Osteocyte (in vitro differentiated cells): ENCODE measurements at places on chromosomes 2 and 18. TPM values are rescaled to one million over a fixed set of nuclear protein-coding genes. Genes with fewer than 3 reads are reported as not detected.

MEP1B gene
- total RNA-seq: not detected in 2 replicates

HMSD gene
- total RNA-seq: not detected in 2 replicates

DNA sequence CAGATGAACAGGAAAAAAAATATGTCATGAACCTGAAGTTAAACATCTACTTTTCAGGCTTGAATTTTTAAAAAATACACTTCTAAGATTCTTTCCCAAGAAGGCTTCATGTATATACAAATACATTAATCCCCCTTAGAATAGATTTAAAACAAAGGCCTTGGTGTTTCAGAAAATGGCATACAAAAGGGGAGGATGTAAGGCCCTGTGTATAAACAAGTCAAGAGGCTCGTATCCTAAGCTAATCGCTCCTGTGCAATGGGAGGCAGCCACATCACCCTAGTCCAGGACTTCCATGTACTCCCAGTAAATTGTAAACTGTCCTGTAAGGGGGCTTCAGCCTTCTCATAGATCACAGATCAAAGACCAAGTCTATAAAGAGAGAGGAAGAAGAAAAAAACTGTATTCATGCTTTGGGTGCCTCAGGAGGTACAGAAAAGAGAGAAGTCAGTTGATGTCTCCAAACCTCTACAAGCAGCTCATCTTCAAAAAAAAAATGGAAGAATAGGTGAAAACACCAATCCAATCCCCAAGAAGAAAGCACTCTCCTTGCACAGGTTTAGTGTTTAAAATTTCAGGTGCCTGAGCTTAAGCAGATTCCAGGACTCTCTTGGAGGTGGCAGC, 53.9 kb downstream of the ANKRD44 start:
- no peak for DNase-seq

DNA sequence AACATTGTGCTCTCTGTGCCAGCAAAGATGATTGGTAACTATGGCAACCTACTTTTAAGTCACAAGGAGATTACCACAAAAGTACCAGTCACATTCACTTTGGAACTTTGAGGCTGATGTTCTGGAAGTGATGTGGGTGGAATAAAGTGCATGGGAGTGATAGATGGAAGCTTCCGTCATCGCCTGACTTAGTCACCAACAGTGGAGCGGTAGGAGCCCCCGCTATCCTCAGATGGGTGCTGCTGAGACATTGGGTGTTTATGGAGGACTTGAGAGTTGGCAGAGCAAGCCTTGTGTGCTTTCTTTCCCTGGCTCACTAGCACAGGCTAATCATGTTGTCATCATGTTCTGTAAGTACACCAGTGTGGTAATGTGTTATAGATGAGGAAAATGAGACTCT, 4.6 kb downstream of the PPP1R7 start:
- DNase-seq: no peak

EN1 gene
- total RNA-seq: not detected in 2 replicates

DNA sequence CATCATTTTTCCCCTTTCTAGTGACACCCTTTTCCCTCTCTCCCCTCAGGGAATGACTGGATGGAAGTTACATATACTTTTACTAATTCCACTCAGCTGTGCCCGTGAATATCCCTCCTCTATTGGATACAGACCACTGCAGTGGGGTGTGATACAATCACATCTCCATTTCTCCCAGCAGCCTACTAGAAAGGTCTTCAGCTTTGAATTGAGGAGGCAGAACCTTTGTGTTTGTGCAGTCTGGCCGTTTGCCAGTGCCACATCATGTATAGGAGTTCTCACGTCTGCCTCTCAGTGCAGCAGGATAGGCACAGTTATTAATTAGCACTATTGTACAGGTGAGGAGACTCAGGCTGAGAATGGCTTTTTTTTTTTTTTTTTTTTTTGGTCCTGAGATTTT, 16.4 kb downstream of the TNFRSF11A start:
- DNase-seq: no peak

IL1F10 gene
- not detected in 2 replicates for total RNA-seq

- DNase-seq: no peak
These were observed 158.3 kb upstream of the NDUFV2 start for GRCh38 chr18:8943900-8944870.

MAP3K2 gene
- total RNA-seq: 60.9 and 63.9 TPM in 2 replicates

DNA sequence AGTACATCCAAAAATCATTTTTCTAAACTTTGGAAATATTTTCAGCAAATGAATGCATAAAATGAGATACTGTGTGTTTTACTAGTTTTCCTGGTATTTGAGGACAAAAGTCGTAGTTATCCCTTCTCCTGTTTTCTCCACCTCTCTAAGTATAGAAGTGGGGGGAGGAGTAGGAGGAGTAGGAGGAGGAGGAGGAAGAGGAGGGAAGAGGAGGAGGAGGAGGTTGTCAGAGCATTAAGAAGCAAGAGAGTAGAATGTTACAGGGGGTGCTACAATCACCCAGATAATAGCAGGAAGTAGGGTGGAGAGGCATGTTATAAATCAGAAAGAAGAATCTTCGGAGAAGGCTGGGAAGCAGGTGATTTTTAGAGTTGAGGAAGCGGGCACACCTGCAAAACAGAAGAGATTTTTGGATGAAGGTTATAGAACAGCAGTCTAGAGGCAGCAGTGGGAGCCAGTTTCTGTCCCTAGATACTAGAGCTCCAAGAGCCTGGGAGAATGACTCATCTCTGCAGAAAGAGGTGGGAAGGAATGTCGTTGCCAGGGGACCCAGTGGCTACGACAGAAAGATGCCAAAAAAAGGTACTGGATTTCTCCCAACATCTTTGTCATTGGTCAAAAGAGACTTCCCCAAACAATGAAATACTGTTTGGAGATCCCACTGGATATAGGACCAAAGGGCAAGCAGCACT, 44.2 kb upstream of the AQP4 start:
- DNase-seq: no peak

DNA sequence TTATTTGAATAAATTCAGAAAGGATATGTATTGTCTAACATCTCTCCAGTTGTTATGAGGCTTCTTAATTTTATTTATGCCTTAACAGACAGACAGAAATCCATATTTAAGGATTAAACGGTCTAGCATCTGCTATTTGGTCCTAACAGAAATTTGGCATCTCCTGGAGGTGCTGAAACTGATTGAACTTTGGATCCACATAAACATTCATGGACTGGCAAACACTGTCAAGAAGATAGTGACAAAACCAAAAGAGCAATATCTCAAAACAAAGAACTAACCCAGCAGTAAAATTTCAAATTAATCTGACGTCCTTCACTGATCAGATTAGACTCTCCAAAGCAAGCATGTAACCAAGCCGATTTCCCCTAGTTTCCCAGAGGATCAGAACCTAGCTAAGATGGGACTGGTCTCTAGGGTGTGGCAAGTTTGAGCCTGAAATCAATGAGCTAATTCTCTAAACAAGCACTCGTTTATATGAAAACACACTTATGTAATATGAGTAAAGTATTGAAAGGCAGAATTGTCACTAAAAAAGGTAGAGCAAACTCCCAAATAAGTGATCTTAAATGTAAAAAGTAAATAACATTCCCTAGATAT, 139.5 kb downstream of the NOL4 start:
- DNase-seq: no peak

LYPD6B gene
- 13.5 and 14.5 TPM in 2 replicates for total RNA-seq

GRCh38 chr18:63298400-63299365, 20.9 kb downstream of the BCL2 start:
- no peak for DNase-seq

GRCh38 chr2:205293559-205293958, 388.7 kb upstream of the NRP2 start:
- DNase-seq: no peak

GRCh38 chr2:134261398-134262131, 7.7 kb downstream of the MGAT5 start:
- no peak for DNase-seq

GRCh38 chr18:286515-287310, 18.9 kb upstream of the THOC1 start:
- DNase-seq: no peak

DNA sequence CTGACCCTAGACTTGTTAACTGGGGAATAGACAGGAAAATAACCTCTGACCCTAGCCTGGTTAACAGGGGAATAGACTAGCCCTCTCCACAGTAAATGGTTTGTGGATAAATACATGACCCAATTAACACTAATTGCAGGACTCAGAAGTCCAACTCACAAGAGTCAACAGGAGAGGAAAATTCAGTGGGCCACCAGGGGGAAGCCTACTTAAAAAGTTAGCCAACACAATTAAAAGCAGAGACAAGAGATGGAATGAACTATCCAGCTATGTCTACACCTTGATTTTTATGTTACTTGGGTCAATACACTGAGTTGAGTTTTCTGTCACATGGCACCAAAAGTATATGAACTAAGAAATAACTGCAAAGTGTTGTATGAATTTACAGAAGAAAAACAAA, 158.8 kb upstream of the SLC39A10 start:
- DNase-seq: no peak

- no peak for DNase-seq
These were observed 115.7 kb downstream of the VIT start for GRCh38 chr2:36812196-36812595.

DNA sequence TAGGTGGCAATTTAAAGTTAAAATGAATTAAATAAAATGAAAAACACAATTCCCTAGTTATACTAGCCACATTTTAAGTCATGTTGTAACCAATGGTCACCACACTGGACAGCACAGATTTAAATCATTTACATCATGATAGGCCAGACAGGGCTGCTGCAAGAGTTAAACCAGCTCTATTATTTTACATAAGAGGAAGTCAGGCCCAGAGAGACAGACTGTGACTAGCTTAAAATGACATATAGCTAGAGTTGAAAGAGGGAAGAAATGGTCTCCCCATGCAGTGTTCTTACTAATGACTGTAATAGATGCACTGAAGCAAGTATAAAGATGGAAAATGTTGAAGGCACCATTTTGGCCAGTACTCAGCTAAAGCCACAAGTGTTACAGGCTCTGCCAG, 69.6 kb downstream of the SLC66A3 start:
- DNase-seq: no peak

GRCh38 chr2:83953697-83954096, 505.4 kb downstream of the SUCLG1 start:
- DNase-seq: no peak

DNA sequence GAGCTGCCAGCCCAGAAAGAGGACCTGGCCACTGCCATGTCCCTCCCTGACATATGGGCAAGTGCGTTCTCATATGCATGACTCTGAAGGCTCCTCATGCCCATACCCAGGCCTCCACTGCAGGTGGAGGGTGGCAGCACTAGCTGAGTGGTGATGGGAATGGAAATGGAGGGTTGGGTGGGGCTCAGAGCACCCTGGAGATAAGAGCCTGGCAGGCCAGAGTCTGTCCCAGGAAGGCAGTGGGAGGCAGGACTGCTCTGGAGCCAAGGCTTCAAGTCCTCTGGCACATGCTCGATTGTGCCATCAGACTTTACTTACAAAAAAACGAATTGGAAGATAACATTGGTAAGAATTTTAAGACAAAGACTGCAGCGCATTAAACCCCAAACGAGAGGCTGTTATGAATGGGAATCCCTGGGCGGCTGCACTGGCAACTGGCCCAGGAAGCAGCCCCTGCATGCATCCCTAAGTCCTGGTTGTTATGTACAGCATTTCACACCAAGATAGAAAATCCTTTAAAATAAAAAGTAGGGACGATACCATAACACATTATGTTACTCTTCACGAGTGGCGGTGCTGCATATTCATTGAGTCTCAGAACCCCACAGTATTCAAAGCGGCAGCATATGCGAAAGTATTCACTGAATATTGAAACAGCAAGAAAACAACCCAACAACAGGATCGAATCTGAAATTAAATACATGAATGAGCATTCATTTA, 81.7 kb upstream of the FAM98A start:
- DNase-seq: no peak

DNA sequence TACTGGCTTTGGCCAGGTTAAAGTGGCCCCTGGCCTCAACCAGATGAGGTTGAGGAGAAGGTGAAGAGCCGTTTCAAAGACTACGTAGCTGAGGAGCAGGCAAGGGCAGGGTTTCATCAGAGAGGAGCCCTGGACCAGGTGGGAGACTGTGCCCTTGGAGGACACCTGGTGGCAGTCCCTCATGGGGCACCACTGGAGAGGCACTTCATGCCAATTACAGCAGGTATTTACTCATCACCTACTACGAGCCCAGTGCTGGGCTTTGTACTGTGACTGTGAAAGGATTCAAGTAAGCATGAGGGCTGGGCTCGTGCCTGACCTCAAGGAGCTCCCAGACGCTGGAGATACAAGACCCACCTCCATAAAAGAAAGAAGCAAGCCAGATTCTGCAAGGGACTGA, 37.6 kb downstream of the SMAD7 start:
- no peak for DNase-seq

CHRNG gene
- not detected in 2 replicates for total RNA-seq

DNA sequence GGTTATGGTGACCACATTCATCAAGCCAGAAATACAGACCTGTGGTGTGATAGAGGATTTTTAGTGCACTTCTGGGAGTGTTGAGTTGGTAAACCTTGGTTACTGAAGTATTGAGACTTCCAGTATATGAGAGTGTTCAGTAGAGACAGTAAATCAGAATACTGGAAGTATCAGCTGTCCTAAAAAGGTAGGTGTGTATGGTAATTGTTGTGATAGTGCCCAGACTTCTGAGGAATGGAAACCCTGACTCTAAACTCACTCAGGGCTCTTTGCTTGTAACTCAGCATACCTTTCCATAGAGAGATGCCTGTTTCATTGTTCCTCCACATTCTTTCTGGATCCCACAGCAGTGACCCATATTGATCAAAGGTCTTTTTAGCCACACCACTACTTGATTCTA, 217.1 kb downstream of the SETBP1 start:
- DNase-seq: no peak

WDSUB1 gene
- 14.7 and 15.4 TPM in 2 replicates for total RNA-seq

GRCh38 chr2:203567691-203568090, 32.6 kb upstream of the RAPH1 start:
- no peak for DNase-seq

ZSWIM2 gene
- total RNA-seq: not detected in 2 replicates

CNDP1 gene
- not detected in 2 replicates for total RNA-seq

DLX1 gene
- total RNA-seq: 25.2 and 29.7 TPM in 2 replicates
